ENCODE measurements at places on chromosomes 6 and 20.

DNA sequence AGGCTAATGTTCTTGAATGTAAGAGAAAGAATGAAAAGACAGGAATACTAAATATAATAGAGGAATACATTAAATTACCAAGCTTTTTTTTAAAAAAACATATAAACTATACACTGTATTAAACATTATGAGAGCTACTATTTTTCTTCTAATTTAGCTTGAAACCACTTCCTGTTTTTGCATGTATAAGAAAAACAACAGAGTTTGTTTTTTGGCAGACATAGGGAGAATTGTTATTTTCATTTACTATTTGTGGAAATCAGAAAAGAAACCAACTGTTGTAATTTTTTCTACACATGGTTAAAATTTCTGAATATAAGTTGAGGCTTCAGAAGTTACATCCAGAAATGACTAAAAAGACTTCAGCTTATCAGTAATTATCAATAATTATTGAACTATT lies 991.8 kb upstream of the GJE1 start:
- DNase-seq, result no peak

- DNase-seq, result peak; percentile 38
These were observed 25.7 kb downstream of the FKBP5 start for GRCh38 chr6:35662999-35663398.

DNA sequence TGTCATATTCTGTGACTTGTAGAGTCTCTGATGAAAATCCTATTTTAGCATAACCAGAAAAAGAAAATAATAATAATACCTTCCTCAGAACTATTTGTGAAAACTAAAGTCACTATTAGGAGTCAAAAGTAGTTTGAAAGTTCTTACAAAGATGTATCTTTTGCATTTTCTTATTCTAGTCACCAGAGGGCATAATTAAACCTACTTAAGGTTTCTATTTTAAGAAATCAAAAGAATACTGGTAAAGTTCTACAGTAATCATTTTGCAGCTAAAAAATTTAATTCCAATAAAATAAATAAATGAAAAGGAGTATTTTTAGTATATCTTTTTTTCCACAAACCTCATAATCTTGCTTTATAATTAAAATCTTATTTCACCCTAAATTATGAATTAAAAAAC lies 28.0 kb upstream of the MCM9 start:
- DNase-seq, result no peak

DNA sequence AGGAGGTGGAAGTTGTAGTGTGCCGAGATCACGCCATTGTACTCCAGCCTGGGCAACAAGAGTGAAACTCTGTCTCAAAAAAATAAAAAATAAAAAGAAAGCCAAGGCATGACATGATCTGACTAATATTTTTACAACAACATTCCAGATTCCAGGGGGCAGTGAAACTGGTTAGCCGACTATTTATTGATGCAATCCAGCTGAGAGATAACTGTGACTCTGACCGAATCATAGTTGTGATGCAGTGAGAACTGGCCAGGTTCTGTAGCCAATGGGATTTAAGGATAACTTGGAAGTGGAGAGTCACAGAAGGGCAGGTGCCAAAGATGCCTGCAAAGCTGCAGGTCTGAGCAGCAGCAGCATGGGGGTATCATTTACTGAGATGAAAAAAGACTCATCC lies 82.9 kb upstream of the TSHZ2 start:
- DNase-seq, result no peak

DNA sequence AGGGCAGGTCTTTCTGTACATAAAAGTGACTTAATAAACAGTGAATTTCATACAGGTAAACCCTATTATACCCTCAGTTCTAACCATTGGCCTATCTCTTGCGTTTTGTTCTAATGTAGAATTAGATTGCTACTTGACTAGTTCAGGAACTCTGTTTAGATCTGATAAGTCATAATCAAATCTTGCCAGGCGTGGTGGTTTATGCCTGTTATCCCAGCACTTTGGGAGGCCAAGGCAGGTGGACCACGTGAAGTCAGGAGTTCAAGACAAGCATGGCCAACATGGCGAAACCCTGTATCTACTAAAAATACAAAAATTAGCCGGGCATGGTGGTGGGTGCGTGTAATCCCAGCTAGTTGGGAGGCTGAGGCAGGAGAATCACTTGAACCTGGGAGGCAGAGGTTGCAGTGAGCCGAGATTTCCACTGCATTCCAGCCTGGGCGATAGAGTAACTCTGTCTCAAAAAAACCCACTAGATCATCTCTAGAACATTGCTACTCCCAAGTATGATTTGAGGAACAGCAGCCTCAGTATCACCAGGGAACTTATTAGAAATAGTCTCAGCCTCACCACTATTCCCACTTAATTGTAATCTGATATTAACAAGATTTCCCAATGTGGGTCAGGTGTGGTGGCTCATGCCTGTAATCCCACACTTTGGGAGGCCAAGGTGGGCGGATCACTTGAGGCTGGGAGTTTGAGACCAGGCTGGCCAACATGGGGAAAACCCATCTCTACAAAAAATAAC lies 12.2 kb downstream of the GTPBP2 start:
- DNase-seq, result no peak

DNA sequence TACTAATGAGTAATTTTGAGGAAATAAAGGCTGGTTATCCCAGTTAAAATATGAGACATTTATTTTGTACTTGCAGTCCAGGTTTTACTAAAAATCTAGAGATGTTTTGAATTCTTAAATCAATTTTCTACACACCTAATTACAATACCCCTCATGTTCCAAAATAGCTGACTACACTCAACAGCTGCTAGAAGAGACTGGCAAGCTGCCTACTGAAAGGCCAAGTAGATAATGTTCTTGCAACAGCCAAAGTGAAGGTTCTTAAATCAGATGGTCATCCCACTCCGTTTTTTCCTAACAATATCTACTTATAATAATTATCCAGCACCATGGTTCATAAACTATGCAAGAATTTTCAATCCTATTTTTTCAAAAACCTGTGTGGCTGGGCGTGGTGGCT lies 69.0 kb downstream of the DTNBP1 start:
- DNase-seq, result no peak

Measured in pons (tissue), 1 donor.